ENCODE measurements at places on chromosomes 4 and X. TPM values are rescaled to one million over a fixed set of nuclear protein-coding genes. Genes with fewer than 3 reads are reported as not detected.

The CXCL3 gene
- polyA plus RNA-seq = 0.24 TPM

- no peak for DNase-seq
These were observed 121.5 kb downstream of the REELD1 start for GRCh38 chr4:146335763-146336409.

DNA sequence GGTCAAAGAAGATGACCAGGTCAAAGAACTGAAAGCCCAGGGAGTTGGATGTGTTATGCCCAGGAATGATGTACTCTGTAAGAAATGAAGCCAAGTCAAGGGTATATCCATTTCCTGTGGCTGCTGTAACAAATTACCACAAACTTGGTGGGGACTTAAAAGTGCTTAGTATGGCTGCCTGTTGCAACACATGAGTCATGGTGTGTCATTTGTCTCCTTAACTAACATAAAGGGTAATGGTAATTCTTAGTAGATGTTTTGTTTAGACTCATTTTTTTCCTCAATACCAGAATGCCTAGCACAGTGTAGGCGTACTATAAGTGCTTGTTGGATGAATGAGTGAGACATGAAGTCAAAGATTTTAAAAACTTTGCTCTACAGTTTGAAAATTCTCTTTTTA is 45.7 kb downstream of the SYTL5 start:
- no peak for DNase-seq

The NPFFR2 gene
- polyA plus RNA-seq = 0.76 TPM

GRCh38 chr4:139142980-139143379 is 34.0 kb downstream of the ELF2 start:
- no peak for DNase-seq

The ZFYVE28 gene
- 1.7 TPM for polyA plus RNA-seq

The TLR10 gene
- polyA plus RNA-seq = 0.76 TPM

GRCh38 chr4:183485411-183486160 is 19.3 kb upstream of the ING2 start:
- no peak for DNase-seq

- DNase-seq = no peak
These were observed 115.2 kb downstream of the DDIT4L start for GRCh38 chr4:100075056-100075455.

GRCh38 chrX:69493193-69493592 is 10.9 kb upstream of the NALF2 start:
- DNase-seq = no peak

GRCh38 chr4:118390121-118390520 is 37.3 kb upstream of the PRSS12 start:
- DNase-seq = no peak

The NAP1L2 gene
- 4.7 TPM for polyA plus RNA-seq

- DNase-seq = no peak
These were observed 106.4 kb downstream of the RNF150 start for GRCh38 chr4:141026900-141027299.

DNA sequence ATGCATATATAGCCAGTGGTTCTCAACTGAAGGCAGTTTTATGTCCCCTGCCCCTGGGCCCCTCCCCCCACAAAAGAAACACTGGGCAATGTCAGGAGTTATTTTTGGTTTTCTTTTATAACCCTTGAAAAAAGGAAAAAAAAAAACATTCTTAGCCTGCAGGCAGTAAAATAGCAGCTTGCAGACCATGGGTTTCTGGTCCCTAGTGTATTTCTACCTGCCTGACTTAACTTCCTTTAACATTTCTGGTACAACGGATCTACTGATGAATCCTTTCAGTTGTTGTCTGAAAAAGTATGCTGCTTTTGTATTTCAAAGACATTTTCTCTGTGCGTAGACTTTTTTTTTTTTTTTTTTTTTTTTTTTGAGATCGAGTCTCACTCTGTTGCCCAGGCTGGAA is 11.1 kb upstream of the FAM200B start:
- no peak for DNase-seq

- no peak for DNase-seq
These were observed 802.0 kb downstream of the RPA4 start for GRCh38 chrX:97685753-97686152.

The SSX2B gene
- polyA plus RNA-seq = not detected

GRCh38 chr4:87089368-87089767 is 131.1 kb downstream of the KLHL8 start:
- DNase-seq = peak; percentile 49

GRCh38 chrX:71846429-71846828 is 64.2 kb upstream of the NHSL2 start:
- DNase-seq = no peak

GRCh38 chrX:104284507-104284906 is 29.8 kb upstream of the ESX1 start:
- DNase-seq = no peak

GRCh38 chr4:168717847-168718246 is 221.0 kb downstream of the PALLD start:
- DNase-seq = no peak

- no peak for DNase-seq
These were observed 188.8 kb upstream of the BMP3 start for GRCh38 chr4:80841587-80842281.

The FAM241A gene
- polyA plus RNA-seq = 0.86 TPM

DNA sequence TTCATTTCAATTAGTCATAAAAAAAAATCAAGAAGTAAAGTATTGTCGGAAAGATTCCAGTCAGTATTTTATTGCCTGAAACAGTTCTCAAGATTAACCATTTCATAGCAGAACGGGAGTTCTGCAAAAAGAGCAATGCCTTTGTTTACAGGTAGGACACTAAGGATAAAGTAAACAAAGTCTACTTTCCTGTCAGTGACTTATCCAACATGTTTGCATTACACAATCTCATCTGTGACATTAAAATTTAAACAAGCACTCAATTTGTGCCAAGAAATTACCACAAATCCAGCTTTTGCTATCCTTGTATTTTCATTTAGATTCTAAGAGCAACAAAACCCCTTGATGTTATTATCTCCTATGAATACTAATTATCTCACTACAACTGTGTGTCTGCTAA is 306.5 kb upstream of the LDB2 start:
- DNase-seq = no peak

The ACOX3 gene
- polyA plus RNA-seq = 16.4 TPM

GRCh38 chr4:76380561-76380960 is 40.4 kb downstream of the CCDC158 start:
- DNase-seq = no peak

The NSUN7 gene
- 19.8 TPM for polyA plus RNA-seq

GRCh38 chr4:72207196-72207595 is 175.4 kb downstream of the NPFFR2 start:
- no peak for DNase-seq

- no peak for DNase-seq
These were observed 3.4 kb downstream of the CPLX1 start for GRCh38 chr4:822361-823175.

GRCh38 chr4:105092356-105092755 is 54.3 kb upstream of the TET2 start:
- no peak for DNase-seq

- no peak for DNase-seq
These were observed 232.4 kb downstream of the MAML3 start for GRCh38 chr4:139921429-139922184.

- DNase-seq = no peak
These were observed 888.9 kb downstream of the PCDH18 start for GRCh38 chr4:136643416-136643815.

GRCh38 chr4:41320278-41320677 is 63.5 kb downstream of the UCHL1 start:
- DNase-seq = no peak

DNA sequence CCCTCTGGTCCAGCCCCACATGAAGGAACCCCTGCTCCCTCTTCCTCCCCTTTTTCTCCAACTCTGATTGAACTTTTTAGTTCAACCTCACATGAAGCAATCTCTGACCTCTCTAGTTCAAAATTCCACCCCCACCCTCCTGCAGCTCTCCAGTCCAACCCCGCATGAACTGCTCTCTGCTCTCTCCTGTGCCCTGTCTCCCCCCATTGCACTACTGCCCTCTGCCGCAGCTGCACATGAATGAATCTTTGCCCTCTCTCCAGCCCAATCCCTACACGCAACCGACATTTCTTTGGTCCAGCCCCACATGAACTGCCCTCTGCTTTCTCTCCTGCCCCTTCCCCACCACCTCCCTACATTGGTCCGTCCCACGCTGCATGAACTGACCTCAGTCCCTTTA is 6.9 kb downstream of the CETN2 start:
- no peak for DNase-seq
